NCI-H1930 (cell line): ENCODE measurements at places on chromosomes 6 and 20.

- DNase-seq = peak; percentile 4
These were observed 10.2 kb downstream of the BNIP5 start for GRCh38 chr6:36326356-36326995.

DNA sequence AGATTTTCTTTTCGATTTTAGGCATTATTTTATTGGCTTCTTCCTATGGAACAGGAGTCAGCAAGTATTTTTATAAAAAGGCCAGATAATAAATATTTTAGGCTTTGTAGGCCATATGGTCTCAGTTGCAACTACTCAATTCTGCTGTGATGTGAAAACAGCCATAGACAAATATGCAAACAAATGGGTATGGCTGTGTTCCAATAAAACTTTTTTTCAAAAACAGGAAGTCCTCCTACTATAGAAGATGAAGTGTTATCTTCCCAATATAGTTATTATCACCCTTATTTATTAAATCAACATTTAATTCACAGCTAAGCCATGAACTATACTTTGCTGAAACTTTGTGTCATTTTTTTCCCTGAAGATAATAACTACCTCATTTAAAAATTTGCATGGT, 57.2 kb downstream of the CHD6 start:
- DNase-seq = no peak

- DNase-seq = peak; percentile 26
These were observed 97.2 kb downstream of the KIF16B start for GRCh38 chr20:16476032-16476431.

DNA sequence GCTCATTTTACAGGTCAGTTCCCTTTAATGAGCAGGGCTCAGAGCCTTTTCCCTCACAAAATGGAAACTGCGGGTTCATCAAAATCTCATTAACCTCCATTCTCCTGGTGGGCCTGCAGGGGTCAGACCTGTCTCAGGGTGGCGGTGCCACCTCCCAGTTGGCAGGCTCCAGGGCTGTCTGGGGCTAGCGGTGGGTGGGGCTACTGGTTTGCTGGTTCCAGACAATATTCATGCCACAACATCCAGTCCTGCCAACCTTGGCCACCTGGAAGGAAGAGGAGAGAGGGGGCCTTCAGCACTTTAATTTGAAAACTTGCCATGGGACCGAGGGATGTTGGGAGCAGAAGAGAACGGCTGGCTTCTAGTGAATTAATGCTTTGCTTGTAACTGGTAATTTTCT, 41.9 kb upstream of the CTNNBL1 start:
- DNase-seq = no peak
